Right cardiac atrium (tissue), 5 donors: ENCODE measurements at places on chromosomes 1 and 21.

- no peak for DNase-seq
These were observed 195.1 kb upstream of the SAMSN1 start for GRCh38 chr21:14741256-14741655.

GRCh38 chr1:151065089-151065645, 5.0 kb downstream of the MLLT11 start:
- no peak for DNase-seq

DNA sequence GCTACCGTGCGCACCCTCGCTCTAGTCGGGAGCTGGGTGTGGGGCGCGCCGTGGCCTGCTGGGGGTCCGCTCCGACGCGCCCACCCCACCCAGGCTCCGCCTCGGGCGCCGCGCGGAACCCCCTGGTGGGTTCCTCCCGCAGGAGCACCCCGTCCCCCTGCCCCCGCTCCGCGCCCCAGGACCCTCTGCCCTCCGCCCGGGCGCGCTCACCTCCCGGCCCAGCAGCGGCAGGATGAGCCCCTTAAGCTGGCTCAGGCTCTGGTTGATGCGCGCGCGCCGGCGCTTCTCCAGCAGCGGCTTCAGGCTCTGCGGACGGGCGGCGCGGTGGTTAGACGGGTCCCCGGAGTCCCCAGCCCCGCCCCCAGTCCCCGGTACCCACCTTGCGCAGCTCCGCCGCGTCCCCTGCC, 319 bp downstream of the HES2 start:
- no peak for DNase-seq

GRCh38 chr21:32920474-32920873, 105.3 kb upstream of the OLIG2 start:
- DNase-seq, result no peak

DNA sequence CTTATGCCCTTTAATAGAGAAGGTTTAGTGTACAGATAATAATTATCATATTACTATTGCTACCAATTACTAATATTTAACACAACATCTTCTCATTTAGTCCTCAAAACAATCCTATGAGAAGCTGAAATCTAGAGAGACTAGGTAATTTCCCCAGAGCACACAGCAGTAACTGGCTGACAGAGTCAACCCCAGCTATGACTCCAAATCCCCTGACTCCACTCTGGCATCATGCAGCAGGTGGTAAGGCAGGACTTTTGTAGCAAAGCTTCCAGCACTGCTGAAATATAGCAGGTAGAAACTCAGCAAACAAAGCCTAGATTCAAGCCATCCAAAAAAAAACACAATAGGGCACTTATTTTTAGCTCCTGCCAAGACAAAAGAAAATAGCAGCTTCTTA, 79.3 kb upstream of the RGS2 start:
- DNase-seq, result no peak
